Activated naive CD8-positive, alpha-beta T cell treated with anti-CD3 and anti-CD28 coated beads, Interleukin-2, amount 10 ng/mL, durations not matched to agents 7 days and 5 days (primary cell): ENCODE measurements at places on chromosomes 3 and 15. TPM values are rescaled to one million over a fixed set of nuclear protein-coding genes. Genes with fewer than 3 reads are reported as not detected.

DNA sequence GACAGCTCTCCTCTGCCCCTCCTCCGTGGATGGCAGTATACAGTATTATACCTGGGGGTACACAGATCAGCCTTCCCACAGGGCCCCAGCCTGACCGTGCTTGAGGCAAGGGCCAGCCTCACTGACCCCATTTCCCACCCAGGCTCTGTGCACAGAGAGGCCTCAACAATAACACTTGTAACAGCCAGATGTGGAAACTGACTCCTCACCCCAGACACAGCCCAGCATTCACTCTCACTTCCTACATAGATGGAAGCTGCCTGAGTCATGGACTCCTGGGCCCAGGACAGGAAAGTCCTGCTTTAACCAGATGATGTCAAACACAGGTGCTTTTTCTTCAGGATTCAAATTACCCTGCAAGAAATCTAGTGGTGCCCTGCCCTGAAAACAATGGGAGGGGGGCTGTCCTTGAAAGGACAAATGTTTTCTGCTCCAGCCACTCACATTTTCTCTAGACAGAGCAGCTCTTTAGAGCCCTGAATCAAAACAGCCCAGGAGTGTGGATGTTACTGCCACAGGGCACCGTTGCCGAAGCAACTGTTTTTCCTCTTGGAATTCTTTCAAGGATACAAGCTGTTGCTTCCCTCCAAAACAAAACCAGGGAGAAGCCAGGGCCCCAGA lies 16.4 kb downstream of the CCDC12 start:
- no peak for DNase-seq

GRCh38 chr15:58590926-58591325 lies 158.6 kb downstream of the ADAM10 start:
- DNase-seq = no peak

DNA sequence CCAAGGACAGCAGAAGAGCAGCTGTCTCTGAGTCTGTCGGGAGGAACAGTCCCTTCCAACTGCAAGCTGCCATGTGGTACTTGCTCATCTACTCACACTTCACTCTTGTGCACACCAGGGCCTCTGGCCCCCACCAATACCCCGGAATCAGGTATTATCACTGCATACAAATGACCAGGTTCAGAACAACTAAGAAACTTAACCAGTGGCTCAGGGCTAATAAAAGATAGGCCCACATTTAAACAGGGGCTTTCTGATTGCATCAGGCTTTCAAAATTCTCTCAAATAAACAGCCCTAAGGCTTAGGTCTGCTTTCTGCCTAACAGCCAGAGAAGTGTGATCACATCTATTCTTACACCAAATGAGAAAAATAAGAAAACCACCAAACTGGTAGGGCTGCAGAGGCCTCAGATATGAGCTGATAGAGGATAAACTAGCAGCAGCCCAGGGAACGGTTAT lies 20.7 kb downstream of the CCDC12 start:
- DNase-seq = no peak

GRCh38 chr15:88894348-88894818 lies 961 bp downstream of the HAPLN3 start:
- peak; percentile 88 for DNase-seq

DNA sequence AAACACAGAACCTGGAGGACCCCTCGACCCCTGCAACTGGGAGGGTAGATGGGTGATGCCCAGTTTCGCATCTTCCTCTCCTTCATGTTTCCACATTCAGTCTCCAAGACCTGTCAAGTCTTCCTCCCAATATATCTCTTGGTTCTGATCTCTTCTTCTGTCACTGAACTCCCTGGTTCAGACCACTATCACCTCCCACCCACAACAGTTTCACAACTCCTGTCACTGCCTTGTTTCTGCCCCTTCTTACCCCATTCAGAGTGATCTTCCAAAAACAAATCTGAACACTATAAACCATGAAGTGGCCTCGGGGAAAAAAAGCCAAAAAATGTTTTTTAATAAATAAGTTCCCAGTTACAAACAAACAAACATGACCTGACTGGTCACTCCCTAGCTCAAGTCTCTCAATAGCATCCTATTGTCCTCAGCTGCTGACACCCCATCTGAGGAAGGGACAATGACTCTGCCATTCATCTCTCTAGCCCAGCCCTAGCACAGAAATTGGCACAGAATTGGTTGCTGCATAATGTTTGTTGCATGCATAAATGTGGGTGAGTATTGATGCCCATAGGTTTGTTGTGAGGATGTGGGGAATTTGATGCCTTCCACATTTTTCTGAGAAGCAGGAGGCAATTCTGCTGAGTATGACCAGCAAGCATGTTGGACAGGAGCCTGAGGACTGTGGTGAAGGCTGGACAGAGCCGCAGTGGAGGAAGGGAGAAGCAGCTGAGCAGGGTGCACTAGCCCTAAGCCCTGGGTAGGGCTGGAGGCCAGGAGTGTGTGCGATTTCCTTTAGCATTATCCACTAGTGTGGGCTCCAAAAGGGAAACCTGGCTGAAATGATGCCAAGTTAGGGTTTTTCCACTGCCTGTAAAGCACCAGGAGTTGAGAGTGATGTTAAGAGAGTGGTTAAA lies 12.2 kb upstream of the XYLB start:
- no peak for DNase-seq

GRCh38 chr15:96349034-96349856 lies 18.7 kb downstream of the NR2F2 start:
- no peak for DNase-seq

- DNase-seq = no peak
Observed at GRCh38 chr15:60004846-60005351, 788 bp downstream of the FOXB1 start.

DNA sequence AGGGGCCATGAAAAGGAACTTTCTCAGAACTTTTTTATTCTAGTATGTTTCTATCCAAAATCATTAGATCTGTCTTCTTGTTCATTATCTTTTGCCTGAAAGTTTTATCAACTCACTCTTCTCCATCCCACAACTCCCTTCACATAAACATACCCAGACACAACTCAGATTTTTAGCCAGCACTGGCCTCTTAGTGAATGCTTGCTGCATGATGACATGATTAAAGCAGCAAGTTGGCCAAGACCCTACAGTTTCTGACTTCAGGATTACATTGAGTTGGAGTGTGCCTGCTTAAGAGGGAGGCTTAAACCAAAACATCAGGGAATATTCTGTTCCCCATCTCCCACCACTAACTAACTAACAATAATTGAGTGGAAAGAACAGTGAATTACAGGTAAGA lies 38.1 kb downstream of the PLSCR2 start:
- no peak for DNase-seq

IL5RA gene
- total RNA-seq = 0.64 TPM
